Smooth muscle cell of bladder (primary cell): ENCODE measurements at places on chromosomes 13 and 19. TPM values are rescaled to one million over a fixed set of nuclear protein-coding genes. Genes with fewer than 3 reads are reported as not detected.

Gene ARRDC2
- 4.0 and 4.4 TPM in 2 replicates for total RNA-seq

Gene SIGLECL1
- not detected in 2 replicates for total RNA-seq

Gene KIR2DL1
- total RNA-seq = not detected in 2 replicates

Gene KLF2
- 1.00 and 1.9 TPM in 2 replicates for total RNA-seq

Gene TJP3
- total RNA-seq = not detected in 2 replicates

Gene ZNF773
- 14.8 and 27.3 TPM in 2 replicates for total RNA-seq

Gene KL
- under 0.01 and 0.18 TPM in 2 replicates for total RNA-seq

Gene HS6ST3
- not detected in 2 replicates for total RNA-seq

Gene DACH1
- 0.28 TPM in 1 of 2 replicates, not detected in the other for total RNA-seq

Gene CGB8
- not detected in 2 replicates for total RNA-seq

Gene PDX1
- not detected in 2 replicates for total RNA-seq

Gene NLRP5
- not detected in 2 replicates for total RNA-seq

Gene NLRP4
- not detected in 2 replicates for total RNA-seq

Gene FRY
- 15.0 and 28.7 TPM in 2 replicates for total RNA-seq

Gene NLRP7
- not detected in 2 replicates for total RNA-seq

Gene ARMC6
- 25.1 and 27.7 TPM in 2 replicates for total RNA-seq

Gene IZUMO2
- total RNA-seq = not detected in 2 replicates

Gene RBM42
- total RNA-seq = 33.4 and 34.0 TPM in 2 replicates

Gene CGB7
- total RNA-seq = 0.09 and 0.14 TPM in 2 replicates

Gene ZNF560
- total RNA-seq = 0.37 and 0.57 TPM in 2 replicates

Gene IQCN
- total RNA-seq = 0.14 and 0.28 TPM in 2 replicates

Gene CYP2A7
- not detected in 2 replicates for total RNA-seq

Gene LYPD3
- 0.09 and 0.14 TPM in 2 replicates for total RNA-seq

Gene DIRAS1
- total RNA-seq = 1.3 and 2.7 TPM in 2 replicates

Gene NKPD1
- total RNA-seq = 0.14 and 0.18 TPM in 2 replicates

Gene LPAR6
- 5.9 and 7.3 TPM in 2 replicates for total RNA-seq

Gene GJA3
- total RNA-seq = 0.37 and 0.57 TPM in 2 replicates

Gene GARIN5A
- total RNA-seq = 0.09 and 0.28 TPM in 2 replicates

Gene ZBTB32
- not detected in 2 replicates for total RNA-seq

Gene CEACAM5
- total RNA-seq = not detected in 2 replicates
